CD4-positive, alpha-beta T cell treated with Interferon gamma for 1 hour (primary cell): ENCODE measurements at places on chromosomes 3 and 15.

GRCh38 chr3:59482684-59483083, 432.9 kb upstream of the CFAP20DC start:
- DNase-seq = no peak

DNA sequence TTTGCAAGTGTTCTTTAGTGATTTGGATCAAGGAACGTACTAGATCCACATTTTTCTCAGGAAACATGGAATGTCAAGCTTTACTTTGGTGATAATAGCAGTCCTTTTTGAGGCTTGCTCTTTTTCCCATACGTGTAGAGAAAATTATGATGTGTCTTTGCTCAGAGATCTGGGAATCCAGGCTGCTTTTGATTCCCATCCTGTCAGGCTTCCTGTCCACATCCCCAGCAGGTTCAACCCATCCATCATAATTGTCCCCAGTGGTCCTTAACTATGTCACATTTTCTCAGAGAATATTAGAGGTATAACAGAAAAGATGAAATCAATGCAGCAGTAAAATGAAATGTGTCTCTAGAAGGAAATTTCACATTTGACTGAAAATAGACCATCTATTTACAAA, 111.4 kb downstream of the IQCH start:
- DNase-seq = no peak

DNA sequence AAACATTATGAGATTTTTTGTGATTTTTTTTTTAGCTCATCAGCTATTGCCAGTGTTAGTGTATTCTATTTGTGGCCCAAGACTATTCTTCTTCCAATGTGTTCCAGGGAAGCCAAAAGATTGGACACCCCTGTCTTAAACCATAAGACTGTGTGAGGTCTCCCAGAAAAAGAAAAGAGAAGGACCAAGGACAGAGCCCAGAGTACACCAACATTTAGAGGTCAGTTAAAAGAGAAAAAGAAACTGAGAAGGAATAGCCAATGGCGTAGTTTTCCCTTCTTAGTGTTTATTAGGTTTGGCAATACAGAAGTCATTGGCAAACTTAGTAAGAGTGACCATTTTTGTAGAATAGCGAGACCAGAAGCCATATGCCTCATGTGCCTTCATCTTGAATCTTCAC, 36.1 kb upstream of the SLC25A36 start:
- DNase-seq = no peak

DNA sequence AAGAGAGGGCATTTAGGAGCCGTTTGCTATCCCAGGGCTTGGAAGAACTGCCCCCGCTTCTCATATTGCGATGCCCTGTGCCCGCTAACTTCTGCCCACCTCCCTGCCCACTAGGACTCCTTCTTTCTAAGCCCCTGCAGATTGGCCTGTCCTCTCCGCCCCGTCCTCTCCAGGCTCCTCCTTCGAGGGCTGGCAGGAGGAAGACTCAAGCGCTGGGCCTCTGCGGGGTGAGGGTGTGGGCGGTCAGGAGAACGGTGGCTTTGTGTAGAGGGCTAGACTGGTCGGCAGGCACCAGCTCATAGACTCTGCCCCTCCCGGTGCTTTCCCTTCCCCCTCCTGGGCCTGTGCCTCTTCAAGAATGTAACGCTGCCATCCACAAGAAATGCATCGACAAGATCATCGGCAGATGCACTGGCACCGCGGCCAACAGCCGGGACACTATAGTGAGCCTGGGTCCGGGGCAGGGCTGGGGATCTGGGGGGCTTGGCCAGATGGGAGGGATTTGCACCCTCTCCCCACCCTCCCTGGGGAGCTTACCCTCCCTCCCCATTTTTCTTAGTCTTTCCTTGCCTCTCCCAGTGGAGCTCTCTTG, 21.9 kb downstream of the PRKCD start:
- DNase-seq = no peak

DNA sequence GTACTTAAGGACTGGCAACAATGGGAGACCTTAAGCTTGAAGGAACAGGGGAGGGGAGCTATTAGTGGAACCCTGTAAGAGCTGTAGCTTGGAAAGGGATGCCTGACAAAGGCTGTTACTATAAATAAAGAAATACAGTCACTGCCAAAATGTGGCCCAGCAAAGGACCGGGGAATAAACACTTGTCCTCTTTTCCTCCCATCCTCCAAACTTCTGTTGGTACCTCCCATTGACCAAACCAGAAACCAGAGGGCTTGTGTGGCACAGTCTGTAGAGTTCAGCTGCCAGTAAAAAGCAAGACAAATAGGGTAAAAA, 25.1 kb upstream of the TCF12 start:
- no peak for DNase-seq

- no peak for DNase-seq
These were observed 17.0 kb upstream of the HES1 start for GRCh38 chr3:194118920-194119319.

DNA sequence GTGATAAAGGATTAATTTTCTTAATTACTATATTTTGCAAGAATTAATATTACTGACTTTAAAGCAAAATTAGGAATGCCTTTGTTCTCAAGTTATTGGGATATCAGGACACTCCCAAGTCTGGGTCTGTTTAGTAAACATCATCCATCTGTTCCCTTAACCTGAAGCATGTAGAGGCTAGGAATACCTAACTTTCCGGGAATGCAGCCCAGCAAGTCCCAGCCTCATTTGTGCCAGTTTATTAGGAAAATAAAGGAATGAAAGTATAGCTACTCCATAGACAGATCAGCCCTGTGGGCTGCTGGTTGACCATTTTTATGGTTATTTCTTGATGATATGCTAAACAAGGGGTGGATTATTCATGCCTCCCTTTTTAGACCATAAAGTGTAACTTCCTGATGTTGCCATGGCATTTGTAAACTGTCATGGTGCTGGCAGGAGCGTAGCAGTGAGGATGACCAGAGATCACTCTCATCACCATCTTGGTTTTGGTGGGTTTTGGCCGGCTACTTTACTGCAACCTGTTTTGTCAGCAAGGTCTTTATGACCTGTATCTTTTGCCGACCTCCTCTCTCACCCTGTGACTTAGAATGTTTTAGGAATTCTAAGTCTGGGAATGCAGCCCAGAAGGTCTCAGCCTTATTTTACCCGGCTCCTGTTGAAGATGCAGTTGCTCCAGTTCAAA, 540.2 kb downstream of the NAALADL2 start:
- DNase-seq = no peak

- DNase-seq = no peak
These were observed 384.1 kb downstream of the CADM2 start for GRCh38 chr3:85342915-85343314.

DNA sequence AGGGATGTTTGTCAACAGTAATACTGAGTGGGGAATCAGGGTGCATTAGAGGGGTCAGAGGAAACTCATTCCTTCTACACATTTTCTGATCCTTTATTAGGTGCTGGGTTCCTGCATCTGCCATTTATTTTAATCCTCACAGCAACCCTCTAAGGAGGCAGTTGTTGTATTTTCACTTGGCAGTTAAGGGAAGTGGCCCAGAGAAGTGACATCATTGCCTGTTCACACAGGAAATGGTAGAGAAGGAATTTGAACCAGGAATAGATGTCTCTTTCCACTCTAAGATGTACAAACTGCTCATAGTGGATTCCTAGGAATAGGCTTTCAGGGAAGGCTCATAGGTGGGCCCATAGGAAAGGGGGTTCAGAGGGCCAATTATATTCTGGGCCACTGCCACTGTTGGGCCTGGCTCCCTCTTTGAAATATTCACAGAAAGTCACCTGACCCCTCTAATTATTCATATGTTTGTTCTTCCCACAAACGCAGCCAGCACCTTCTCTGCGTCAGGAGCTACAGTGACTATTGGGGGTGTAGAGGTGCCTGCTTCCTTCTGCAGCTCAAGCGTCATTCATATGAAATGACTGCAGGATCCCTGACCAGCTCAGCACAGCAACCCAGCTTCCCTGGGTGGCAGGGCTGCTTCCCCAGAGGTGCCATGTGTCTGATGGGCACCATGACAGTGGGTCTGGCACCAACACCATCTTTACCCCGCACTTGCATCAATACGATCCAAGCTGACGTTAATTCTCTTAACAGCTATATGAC, 163.9 kb upstream of the SMAD3 start:
- no peak for DNase-seq

GRCh38 chr3:16515885-16516420, 2.5 kb upstream of the RFTN1 start:
- DNase-seq = peak; percentile 40

GRCh38 chr3:186070996-186071395, 37.9 kb downstream of the ETV5 start:
- DNase-seq = no peak

DNA sequence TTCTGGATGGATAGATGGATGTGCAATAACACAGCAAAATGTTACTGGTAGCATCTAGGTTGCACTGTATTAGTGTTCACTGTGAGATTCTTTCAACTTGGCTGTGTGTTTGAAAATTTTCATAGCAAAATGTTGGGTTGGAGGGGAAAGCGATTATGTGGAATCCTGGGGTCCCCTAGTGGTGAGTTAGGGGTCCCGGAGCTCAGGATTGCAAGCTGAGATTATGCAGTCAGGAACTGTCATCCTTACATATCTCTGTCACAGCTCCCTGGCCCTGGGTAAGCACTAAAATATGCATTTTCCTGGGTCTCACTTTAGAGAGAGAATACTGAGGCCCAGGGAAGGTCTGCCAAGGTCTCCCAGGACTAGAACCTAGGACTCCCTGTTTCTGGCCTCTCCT, 77.2 kb downstream of the CEMIP start:
- no peak for DNase-seq

- no peak for DNase-seq
These were observed 130.0 kb upstream of the TJP1 start for GRCh38 chr15:29952225-29952624.

DNA sequence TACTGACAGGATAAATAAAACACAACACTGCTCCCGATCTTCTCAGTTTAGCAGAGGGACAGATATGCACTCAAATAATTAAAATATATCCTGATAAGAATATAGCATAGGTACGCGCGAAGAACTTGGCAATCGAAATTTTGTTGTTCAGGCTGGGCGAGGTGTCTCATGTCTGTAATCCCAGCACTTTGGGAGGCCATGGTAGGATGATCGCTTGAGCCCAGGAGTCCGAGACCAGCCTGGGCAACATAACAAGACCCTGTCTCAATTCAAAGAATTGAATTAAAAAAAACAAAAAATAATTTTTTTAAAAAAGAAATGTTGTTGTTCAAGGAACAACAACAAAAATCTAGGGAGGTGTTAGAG, 7.6 kb downstream of the B2M start:
- DNase-seq = no peak

DNA sequence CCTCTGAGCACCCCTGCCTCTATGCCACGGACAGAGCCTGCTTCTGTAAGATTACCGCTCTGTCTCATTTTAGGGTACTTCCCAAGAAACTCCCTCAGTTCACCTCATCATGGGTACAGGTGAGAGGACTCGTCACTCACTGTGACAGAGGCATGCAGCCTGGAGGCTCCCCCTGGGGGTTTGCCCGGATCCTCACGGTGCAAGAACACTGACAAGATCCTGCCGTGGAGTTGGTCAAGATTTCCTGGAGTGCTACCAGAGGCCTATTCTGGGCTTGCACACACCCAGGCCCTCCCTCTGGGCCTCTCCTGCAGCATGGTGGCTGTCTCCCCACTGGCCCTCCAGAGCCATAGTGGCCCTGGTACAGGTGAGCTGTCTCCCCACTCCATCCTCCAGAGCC, 103.1 kb upstream of the TNIK start:
- DNase-seq = no peak

GRCh38 chr3:106750092-106750491, 627.1 kb upstream of the CCDC54 start:
- DNase-seq = no peak

DNA sequence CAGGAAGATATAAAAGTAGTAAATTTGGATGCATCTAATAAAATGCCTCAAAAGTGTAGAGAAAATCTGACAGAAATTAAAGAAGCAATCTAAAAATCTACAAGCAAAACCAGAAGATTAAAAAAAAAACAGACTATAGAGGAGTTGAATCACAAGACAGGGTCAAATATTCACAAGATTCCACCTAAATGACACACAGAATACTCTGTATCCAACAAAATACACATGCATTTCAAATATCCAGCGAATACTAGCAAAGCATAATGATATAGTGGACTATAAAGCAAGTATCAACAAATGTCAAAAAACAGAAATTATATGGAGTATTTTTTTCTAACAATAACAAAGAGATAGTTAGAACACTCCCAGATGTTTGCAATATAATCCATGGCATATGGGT, 20.5 kb upstream of the ACTC1 start:
- no peak for DNase-seq

DNA sequence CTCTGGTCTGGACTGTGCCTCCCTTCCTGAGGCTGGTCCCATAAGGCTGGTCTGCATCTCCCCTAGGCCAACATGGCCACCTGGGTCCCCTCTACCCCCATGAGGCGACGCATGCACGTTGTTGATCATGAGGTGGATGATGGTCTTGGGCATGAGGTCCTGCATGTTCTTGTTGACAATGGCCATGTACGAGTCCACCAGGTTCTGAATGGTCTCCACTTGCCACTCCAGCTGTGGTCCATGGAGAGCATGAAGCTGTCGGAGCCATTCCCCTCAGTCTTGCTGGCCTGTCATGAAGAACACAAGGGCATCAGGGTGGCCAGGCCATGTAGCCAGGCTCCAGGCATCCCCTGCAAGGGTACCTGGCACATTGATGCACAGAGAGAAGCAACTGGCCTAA, 27.1 kb upstream of the CSPG4 start:
- DNase-seq = no peak

DNA sequence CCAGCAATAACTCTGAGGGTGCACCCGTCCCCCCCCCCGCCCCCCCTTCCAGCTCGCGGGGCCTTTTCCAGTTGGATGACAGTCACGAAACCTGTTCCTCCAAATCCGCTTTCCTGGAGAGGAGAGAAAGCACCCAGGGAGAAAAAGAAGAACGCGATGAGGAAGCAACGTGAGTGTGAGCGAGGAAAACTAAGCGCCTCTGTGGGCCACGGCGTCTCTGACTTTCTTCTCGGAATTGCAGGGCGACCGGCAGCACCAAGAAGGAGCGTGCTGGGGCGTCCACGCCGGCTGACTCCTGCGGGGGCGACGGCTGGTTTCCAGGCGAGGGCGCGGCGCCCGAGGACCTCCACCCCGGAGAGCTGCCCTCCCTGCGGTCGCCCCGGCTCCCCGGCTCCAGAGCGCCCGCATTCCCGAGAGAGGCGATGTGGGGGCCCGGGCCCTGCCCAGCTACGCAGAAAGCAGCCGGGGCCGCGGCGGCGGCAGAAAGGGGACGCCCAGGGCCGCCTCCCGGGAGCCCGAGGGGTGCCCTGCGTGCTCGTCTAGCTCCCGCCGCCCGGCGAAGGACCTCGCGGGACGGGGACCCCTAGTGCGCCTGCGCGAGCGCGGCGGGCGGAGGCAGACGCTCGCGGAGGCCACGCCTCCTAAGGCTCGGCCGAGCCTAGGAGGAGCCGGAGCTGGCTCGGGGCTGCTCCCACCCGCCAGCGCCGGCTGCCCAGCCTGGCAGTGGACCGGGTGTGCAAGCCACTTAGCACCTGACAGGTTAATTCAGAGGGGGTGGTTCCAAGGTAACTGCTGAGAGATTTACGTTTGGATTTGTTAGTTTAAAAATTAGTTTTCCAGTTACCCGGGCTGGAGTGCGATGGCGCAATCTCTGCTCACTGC, 15.3 kb upstream of the ADIPOQ start:
- DNase-seq = peak; percentile 88

- peak; percentile 8 for DNase-seq
These were observed 6.9 kb downstream of the HEXA start for GRCh38 chr15:72368899-72369298.

GRCh38 chr15:73333001-73333400, 35.8 kb downstream of the HCN4 start:
- DNase-seq = no peak

GRCh38 chr3:146313031-146313745, 62.3 kb upstream of the PLSCR4 start:
- DNase-seq = no peak

GRCh38 chr3:15845475-15845874, 47.7 kb upstream of the ANKRD28 start:
- no peak for DNase-seq
